ENCODE measurements at places on chromosomes 7 and 10.

- DNase-seq = no peak
Measured at GRCh38 chr10:2744547-2745200, 322.7 kb upstream of the PFKP start.

DNA sequence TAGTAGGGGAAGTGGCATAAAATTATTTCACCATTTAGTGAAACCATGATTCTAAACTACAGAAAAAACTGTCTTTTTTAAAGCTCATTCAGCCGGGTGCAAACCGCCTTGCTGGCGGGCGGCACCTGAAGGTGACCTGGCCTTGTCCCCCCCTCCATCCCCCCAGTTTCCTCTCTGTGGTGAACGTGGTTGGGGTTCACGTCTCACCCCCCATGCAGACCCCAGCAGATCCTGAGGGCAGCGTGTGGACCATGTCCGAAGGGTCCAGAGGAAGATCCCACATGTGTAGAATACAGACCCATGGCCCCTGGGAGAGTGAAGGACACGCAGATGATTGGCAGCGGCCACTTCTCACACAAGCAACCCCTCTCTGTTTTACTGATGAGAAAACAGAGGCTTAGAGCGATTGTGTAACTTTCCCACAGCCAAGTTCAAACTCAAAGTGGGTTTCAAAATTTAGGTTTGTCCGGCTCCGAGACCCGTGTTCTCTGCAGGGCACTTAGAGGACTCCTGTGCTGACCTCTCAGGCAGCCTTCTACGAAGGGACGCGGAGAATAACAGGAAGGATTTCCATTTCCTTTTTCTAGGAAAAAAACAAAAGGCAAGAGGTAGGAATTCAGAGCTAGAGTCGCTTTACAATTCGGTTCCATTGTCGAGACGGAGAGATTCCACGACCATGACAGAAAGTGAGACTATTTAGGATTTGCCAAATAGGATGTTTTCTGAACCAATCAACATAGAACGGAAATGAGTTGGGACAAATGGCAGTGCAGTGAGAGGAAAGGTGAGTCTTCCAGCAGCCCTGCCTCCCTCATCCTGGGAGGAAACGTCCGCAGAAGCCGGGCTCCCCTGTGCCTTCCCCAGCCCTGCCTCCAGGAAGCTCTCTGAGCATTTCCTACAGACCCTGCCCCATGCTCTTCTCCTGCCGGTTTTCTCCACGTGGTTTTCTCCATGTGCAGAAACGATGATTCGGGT lies 67.6 kb upstream of the PITRM1 start:
- no peak for DNase-seq

DNA sequence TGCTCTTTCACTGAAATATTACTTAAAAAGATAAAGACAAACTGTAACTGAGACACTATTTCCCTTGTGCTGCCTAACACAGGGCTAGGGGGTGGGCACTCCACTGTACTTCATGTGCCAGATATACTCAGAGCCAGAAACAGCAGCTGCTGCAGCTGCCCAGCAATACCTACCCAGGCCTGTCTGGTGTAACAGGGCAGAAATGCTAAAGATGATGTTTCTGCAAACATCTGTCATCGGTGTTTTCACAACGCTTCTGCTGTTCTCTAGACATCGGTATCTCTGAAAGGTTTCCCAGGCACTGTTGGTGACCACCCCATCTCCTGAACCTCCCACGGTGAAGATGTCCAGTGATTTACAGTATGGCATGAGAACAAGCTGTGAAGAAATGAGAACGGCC lies 42.7 kb downstream of the LAMB1 start:
- no peak for DNase-seq

- no peak for DNase-seq
Measured at GRCh38 chr10:132382231-132382922, 14.6 kb upstream of the PWWP2B start.

DNA sequence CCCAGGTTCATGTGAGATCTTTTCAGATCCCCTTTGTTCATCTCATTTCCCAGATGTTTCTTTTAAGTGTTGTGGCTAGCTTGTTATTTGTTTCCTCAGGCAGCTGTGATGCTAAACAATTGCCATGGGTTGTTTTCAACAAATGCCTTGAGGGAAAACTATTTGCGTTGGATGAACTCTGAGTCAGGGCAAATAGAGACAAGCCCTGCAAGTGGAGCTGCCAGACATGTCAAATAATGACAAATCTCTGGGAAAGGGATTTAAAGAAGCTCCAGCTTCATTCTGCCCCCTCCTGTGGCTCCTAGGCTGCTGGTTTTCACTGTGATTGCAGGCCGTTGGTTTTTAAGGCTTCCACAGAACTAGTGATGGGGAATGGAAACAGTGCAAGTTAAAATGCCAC lies 272.4 kb upstream of the SP8 start:
- no peak for DNase-seq

- DNase-seq = no peak
Measured at GRCh38 chr7:69318794-69319193, 279.5 kb upstream of the AUTS2 start.
